ENCODE measurements at places on chromosomes 5 and 9. TPM values are rescaled to one million over a fixed set of nuclear protein-coding genes. Genes with fewer than 3 reads are reported as not detected.

ZBTB26 gene
- 5.7 TPM for total RNA-seq

POLK gene
- 34.6 TPM for total RNA-seq

TSSK1B gene
- total RNA-seq, result not detected

ANKRD34B gene
- total RNA-seq, result not detected

ACSL6 gene
- total RNA-seq, result 20.9 TPM

FSD1L gene
- total RNA-seq, result 5.1 TPM

TPPP gene
- total RNA-seq, result 0.21 TPM

PHF19 gene
- 174 TPM for total RNA-seq

ANKRD18B gene
- 1.1 TPM for total RNA-seq

FSTL4 gene
- not detected for total RNA-seq

RPL37 gene
- total RNA-seq, result 1,602 TPM

GADD45G gene
- total RNA-seq, result 3.2 TPM

PRPF4 gene
- total RNA-seq, result 68.8 TPM

GHR gene
- not detected for total RNA-seq

CXCL14 gene
- total RNA-seq, result not detected

CD74 gene
- total RNA-seq, result 265 TPM

AMBP gene
- total RNA-seq, result not detected

FCN1 gene
- not detected for total RNA-seq

NDUFA8 gene
- total RNA-seq, result 50.7 TPM

LIFR gene
- total RNA-seq, result not detected

RNF183 gene
- total RNA-seq, result not detected

HMCN2 gene
- not detected for total RNA-seq

FABP6 gene
- total RNA-seq, result not detected

TMC1 gene
- not detected for total RNA-seq

CAMLG gene
- 24.7 TPM for total RNA-seq

PCDH12 gene
- 1.0 TPM for total RNA-seq

OR13J1 gene
- total RNA-seq, result not detected
